ENCODE measurements at places on chromosomes 6 and 20. TPM values are rescaled to one million over a fixed set of nuclear protein-coding genes. Genes with fewer than 3 reads are reported as not detected.

The GNAS gene
- 746 TPM for total RNA-seq

The CAPN11 gene
- 1.6 TPM for total RNA-seq

The OR2H2 gene
- total RNA-seq: not detected

The PCIF1 gene
- total RNA-seq: 43.1 TPM

The PCK1 gene
- total RNA-seq: 4.7 TPM

The TRIM31 gene
- total RNA-seq: 0.35 TPM

The NHSL1 gene
- 69.5 TPM for total RNA-seq

The GLP1R gene
- total RNA-seq: not detected

The TM9SF4 gene
- total RNA-seq: 49.2 TPM

The UBE2C gene
- total RNA-seq: 1.4 TPM

The SYTL3 gene
- total RNA-seq: 8.7 TPM

The BPIFA1 gene
- total RNA-seq: not detected

The KLHDC3 gene
- 58.8 TPM for total RNA-seq

The ACSS1 gene
- 37.2 TPM for total RNA-seq

The HSPA12B gene
- 33.7 TPM for total RNA-seq

The ASF1A gene
- 22.9 TPM for total RNA-seq

The TCF15 gene
- 0.43 TPM for total RNA-seq

The COL9A3 gene
- total RNA-seq: 1.1 TPM

The LY6G6C gene
- total RNA-seq: not detected

The CEP85L gene
- total RNA-seq: 10.5 TPM

The TGM3 gene
- not detected for total RNA-seq

The TRIM10 gene
- not detected for total RNA-seq

The LPA gene
- not detected for total RNA-seq

The TINAG gene
- not detected for total RNA-seq

The NRSN1 gene
- total RNA-seq: not detected

The SOX18 gene
- total RNA-seq: 135 TPM

The LAMA4 gene
- 134 TPM for total RNA-seq

The GPLD1 gene
- 3.1 TPM for total RNA-seq

The ROS1 gene
- 163 TPM for total RNA-seq

The PRKN gene
- 2.7 TPM for total RNA-seq

The SLPI gene
- total RNA-seq: 966 TPM

The EDN3 gene
- 0.87 TPM for total RNA-seq

The SLC32A1 gene
- not detected for total RNA-seq

The TFEB gene
- total RNA-seq: 40.3 TPM

The C20orf141 gene
- not detected for total RNA-seq

The C2 gene
- 282 TPM for total RNA-seq

The HLA-DOA gene
- 25.2 TPM for total RNA-seq

The GUCA1A gene
- total RNA-seq: not detected

The MOXD1 gene
- total RNA-seq: 24.0 TPM

The DOP1A gene
- 26.4 TPM for total RNA-seq

The SEL1L2 gene
- total RNA-seq: not detected

The TBX18 gene
- total RNA-seq: 1.0 TPM

The PAX1 gene
- total RNA-seq: not detected

The CNKSR3 gene
- 11.8 TPM for total RNA-seq

The WFDC5 gene
- 1.3 TPM for total RNA-seq

Data from upper lobe of right lung (tissue), 1 donor.